Sigmoid colon (tissue), 7 donors: ENCODE measurements at places on chromosomes 16 and 17. TPM values are rescaled to one million over a fixed set of nuclear protein-coding genes. Genes with fewer than 3 reads are reported as not detected.
A peak's percentile ranks its signal among the peaks of the same experiment; 100 is the strongest.

Gene ADAMTS18
- polyA plus RNA-seq, result 0.04 TPM

Gene UTS2R
- not detected for polyA plus RNA-seq

Gene DDX5
- 187 TPM for polyA plus RNA-seq

Gene RAD51D
- 4.2 TPM for polyA plus RNA-seq

Gene CD300LB
- 0.46 TPM for polyA plus RNA-seq

Gene PRR15L
- polyA plus RNA-seq, result 334 TPM

Gene PTGES3L
- 2.1 TPM for polyA plus RNA-seq

Gene CDH5
- 0.60 TPM for polyA plus RNA-seq

Gene BICDL2
- polyA plus RNA-seq, result 74.9 TPM

Gene TBC1D3K
- polyA plus RNA-seq, result not detected

GRCh38 chr16:57728336-57729181 lies 7.0 kb upstream of the KATNB1 start:
- no peak for DNase-seq

GRCh38 chr17:3556916-3557767 lies 470 bp downstream of the TRPV3 start:
- no peak for DNase-seq

- peak; percentile 18 for DNase-seq
Measured at GRCh38 chr16:66116163-66117002, 250.1 kb upstream of the CDH5 start.

DNA sequence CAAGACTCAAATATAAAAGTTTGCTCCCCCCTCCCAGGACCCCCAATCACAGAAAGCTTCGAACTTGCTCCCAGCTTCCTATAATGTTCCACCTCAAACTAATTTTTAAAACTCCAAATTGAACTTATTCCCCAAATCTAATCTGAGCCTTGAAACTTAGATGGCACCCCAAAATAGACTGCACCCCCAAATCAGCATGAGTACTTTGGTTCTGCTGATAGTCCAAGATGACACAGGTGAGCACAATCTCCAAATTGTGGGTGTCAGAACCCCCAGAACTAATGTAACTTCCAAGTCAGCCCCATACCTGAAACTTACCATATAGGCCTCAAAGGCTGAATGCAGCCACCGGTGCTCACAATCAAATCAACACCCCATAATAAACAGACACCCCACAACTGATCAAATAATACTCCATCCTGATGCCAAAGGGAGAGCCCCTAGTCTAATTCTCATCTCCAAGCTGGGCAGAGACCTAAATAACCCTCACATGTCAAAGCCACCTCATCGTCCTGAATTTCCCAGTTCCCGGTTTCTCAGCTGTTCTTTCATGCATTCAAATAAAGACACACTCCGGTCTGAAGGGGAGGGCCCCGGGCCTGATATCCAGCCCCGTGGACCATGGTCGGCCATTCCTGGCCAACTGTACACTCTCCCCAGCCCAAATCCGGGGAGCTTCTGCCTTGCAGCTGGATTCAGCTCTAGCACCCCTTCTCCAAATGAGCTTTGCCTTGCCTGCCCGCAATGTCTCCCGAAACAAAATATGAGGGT lies 1.8 kb upstream of the BCL6B start:
- DNase-seq, result no peak

- peak; percentile 80 for DNase-seq
Measured at GRCh38 chr17:7440113-7440833, 961 bp downstream of the FGF11 start.

GRCh38 chr16:75433732-75434413 lies 570 bp upstream of the CFDP1 start:
- peak; percentile 92 for DNase-seq

GRCh38 chr17:6381526-6382465 lies 53.1 kb downstream of the AIPL1 start:
- DNase-seq, result no peak

DNA sequence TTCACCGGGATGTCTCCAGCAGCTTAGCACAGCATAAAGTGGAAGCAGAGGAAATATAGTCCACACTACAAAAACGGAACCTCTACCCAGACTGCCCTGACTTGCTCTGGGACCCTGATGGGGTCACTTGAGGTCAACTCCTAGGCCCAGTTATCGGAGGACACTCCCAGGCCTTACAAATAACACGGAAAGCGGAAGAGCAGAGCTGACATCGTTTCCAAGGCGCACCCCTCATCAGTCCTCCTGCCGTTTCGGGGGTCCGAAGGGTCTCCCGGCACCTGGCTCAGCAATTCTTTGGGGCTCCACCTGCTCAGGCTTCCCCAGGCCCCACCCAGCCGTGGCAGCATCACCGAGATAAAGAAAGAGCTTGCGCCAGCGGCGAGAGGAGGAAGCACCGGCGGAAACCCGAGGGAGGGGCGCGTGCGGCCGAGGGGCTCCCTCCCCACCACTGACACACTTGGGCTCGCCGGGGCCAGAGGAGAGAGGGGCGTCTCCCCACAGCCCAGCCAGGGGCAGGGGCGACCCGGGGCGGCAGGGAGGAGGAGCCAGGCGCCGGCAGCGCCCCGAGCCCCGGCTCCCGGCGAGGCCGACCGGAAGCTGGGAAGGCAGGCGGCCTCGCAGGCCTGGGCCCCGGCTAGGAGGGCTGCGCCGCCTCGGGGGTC lies 727 bp downstream of the CORO7 start:
- DNase-seq, result no peak

DNA sequence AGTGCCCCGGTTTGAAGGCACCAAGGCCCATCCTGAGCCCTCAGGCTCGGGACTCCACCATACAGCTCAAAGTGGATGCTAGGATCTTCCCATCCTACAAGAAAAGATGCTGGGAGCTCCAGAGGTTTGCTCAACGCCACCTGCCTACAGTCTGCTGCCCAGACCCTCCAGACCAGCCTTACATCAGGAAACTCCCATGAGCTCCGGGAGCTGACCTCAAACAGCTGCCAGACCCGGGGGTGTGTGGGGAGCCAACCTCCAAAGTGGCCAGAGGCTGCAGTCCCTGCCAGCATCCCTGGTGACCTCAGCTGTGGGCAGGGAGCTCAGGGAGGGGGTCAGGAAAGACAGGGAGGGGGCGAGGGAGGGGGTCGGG lies 43.8 kb downstream of the C16orf82 start:
- DNase-seq, result no peak

GRCh38 chr17:77881545-77881944 lies 77.0 kb upstream of the TNRC6C start:
- peak; percentile 91 for DNase-seq

GRCh38 chr17:10699856-10700255 lies 2.5 kb downstream of the ADPRM start:
- no peak for DNase-seq

DNA sequence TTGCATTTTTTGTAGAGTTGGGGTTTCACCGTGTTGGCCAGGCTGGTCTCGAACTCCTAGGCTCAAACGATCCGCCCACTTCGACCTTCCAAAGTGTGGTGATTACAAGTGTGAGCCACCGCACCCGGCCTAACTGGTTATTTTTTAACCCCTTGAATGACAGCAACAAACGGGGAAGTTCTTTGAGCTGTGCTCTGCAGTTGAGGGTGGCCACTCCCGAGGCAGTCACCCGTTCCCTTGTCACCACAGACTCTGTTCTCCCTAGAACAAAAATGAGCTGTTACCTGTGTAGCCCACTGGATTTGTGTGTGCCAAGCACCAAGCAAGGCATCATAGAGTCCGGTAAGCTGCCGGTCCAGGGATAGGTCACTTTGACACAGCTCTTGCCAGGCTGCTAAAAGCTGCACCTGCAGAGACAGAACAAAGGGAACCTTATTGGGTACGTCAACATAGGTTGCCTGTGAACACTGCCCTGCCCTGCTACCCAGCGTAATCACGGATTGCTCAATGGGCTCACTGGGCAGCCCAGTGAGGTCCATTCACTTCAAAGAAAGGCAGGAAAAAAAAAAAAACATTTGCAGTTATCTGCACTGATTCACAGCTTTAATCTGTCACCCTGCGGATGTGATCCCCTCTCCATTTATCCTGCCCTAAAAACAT lies 19.6 kb downstream of the COG7 start:
- DNase-seq, result no peak

- no peak for DNase-seq
Measured at GRCh38 chr16:68313116-68313515, 2.3 kb downstream of the PRMT7 start.

DNA sequence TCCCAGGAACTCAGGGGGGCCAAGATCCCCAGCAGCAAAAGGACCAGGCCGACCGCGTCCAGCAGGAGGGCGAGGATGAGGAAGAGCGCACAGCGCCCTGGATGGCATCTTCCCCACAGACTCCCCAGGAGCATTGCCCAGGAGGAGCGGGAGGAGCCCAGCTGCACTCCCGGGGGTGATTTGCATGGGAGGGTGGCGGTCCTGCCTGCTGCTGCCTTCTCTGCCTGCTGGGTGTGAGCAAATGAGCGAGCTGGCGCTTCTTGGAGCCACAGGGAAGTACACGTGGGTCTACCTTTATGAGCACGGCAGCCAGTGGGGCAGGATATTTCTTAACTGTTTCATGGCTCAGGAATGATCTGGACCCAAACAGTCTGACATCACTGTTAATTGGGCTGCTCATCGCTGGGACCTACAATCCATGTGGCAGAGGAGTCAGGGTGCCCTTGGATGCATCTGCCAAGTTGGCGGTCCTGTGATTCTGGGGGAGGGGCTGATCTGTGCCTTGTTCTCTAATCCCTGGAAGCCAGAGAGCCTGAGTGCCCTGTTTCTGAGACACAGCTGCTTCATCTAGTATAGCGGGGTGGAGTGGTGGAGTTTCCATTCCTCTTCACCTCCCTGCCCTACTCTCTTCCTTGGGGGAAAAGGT lies at the start of gene TMEM238L:
Gene TMEM238L, minus strand, starts transcription at position 270 of the 646 bp plus-strand sequence. Its CDS starts 136 bp downstream, at position 134.
- DNase-seq, result no peak

DNA sequence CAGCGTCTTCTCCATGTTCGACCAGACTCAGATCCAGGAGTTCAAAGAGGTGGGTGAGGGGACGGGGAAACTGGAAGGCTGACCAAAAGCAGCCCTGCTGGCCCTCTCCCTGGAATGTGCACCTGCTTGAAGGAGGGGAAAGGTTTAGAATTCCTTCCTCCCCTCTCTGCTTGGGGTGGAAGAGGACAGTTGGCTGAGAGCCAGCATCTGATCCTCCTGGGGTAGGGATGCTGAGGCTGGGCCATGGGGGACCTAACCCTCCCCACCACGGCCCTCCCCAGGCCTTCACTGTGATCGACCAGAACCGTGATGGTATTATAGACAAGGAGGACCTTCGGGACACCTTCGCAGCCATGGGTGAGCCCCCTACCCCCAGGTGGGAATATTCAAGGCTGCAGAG lies 1.3 kb downstream of the MYL11 start:
- DNase-seq, result no peak

DNA sequence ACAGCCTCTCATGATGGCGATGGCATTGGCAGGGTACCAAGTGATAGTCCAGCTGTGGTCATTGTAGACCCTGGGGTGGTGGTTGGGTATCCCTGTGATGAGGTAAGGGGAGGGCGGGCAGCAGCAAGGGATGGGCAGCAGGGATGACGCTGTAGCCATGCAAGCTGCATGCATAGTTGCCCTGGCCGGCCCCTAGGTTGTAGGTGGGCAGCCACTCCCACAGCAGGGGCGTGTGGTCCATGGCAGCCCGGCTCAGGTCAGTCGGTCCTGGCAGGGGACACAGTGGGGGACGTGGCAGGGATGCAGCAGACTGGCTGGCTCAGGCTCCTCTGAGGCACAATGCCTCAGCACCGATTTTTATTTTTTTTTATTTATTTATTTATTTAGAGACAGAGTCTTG lies 8.7 kb downstream of the DRC3 start:
- no peak for DNase-seq

DNA sequence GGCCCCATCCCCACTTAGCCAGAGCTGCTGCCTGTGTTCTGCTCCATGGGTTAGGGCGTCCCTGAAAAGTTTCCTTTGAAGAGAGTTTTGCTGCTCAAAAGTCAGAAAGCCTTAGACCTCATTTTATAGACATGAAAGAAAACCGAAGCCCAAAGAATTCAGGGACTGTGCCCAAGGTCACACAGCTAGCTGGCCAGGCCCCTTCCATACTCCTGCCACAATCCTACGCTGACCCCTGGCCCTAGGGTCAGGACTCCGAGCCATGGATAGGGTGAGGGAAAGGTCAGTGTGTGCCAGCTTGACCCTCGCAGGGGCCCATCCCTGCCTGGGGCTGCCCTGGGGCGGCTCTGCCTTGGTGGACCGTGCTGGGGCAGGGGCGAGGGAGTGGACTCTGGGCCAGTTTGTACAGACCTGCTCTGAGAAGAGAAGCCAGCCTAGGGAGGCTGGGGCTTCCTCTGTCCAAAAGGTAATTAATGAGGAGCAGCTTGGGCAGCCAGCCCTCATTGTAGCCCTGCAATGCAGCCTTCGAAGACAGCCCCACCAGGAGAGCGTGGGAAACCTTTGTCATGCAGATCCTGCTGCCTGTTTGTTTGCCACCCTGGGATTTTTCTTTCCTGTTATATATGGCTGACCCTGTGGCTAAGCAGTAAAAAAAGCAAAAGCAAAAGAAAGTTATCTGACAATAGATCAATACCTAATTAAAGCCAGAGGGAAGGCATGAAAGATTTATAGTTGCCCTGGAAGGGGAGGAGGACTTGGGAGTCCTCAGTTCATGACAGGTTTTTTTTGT lies 37.4 kb downstream of the RHBDL3 start:
- no peak for DNase-seq

DNA sequence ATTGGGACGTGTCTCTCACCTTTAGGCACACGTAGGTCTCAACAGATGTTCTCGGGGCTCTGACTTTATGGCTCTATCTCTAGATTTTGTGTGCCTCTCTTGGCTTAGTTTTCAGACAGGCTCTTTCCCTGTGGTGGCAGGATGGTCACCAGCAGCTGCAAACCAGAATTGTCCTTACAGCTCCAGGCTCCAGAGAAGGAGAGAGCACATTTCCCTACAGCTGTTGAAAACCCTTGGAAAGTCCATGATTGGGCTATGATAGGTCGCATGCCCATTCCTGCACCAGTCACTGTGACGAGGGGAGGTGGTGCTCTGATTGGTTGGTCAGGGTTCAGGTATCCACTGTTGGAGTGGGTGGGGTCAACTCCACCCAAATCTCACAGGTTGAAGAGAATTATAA lies 41.5 kb downstream of the SHISA9 start:
- no peak for DNase-seq

- peak; percentile 49 for DNase-seq
Measured at GRCh38 chr17:19327031-19327783, 35.3 kb downstream of the B9D1 start.

DNA sequence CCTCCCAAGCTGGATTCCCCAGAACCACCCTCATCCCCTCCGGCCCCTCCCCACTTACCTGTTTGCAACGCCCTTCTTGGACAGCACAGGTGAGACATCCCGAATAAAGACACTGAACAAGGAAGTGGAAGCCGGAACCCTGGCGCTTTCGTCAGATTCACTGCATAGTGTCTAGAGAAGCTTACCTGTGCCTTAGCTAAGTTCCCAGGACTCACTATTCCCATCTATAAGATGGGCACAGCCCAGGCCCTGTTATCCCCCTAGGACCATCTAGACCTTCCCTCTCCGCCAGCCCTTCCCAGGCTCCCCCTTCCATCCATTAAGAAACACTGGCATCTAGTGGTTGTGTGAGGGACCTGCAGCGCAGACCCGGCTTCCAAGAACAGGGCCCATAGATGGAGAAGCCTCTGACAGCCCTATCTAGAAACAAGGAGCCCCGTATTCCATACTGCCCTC lies 26.9 kb upstream of the RPL38 start:
- DNase-seq, result no peak

DNA sequence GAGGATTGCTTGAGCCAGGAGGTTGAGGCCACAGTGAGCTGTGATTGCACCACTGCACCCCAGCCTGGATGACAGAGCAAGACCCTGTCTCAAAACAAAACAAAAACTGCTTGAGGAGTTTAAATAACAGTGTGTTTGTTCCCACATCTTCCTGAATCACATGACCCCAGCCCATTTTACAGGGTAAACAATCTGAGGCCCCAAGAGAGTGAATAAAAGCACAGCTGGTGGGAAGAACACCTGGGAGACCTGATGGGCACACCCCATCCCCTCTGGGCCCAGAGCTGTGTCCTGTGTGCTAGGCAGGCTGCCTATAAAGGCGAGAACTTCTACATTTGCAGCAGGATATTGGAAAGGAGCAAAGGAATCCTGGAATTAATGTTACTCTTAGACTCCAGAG lies 69.6 kb downstream of the PLXDC1 start:
- no peak for DNase-seq
